Mammary epithelial cell (primary cell): ENCODE measurements at places on chromosomes 4 and X. TPM values are rescaled to one million over a fixed set of nuclear protein-coding genes. Genes with fewer than 3 reads are reported as not detected.

DNA sequence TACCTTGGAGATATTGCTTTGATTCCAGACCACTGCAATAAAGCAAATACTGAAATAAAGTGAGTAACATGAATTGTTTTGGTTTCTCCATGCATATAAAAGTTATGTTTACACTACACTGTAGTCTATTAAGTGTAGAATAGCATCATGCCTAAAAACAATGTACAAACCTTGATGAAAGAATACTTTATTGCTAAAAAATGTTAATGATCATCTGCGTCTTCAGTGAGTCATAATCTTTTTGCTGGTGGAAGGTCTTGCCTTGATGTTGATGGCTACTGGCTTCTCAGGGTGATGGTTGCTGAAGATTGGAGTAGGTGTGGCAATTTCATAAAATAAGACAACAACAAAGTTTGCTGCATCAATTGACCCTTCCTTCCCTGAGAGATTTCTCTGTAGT lies 145.1 kb downstream of the SHROOM4 start:
- DNase-seq = no peak

DNA sequence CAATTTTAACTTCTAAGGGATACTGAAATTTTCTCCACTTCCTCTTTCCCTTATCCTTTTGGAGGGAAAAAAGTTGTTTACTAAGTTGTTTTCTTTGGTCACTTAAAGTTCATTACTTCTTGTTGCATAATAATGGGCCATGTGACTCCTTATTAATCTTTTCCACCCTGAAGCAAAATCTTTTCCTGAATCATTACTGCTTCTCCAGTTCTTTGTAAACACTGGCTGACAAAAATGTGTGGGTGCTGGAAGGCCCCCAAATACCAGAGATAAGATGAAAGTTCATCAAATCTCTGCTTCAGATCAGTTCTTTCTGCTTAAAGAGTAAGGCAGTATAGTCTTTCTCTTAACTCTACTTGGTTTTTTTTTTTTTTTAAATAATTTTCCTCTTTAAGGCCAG lies 108.9 kb upstream of the NHS start:
- no peak for DNase-seq

DNA sequence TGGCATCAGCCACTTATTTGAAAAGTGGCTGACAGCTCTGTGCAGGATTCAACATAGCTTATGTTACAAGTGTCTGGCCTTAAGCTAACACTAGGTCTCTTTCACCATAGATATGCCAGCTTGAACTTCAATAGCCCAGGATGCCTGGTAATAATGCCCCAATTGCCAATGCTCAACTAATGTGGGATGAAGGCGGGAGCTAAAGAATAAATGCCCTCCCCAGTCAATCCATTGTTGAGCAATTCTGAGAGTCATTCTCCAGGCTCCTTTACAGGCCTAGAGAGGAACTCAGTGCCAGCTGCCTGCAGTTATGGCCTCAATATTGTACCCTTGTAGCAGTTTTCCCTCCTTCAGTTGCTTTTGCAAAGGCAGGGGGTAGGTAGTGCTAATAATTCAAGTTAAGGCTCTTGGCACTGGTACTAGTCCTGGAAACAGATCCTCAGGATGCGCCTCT lies 460.2 kb downstream of the GABRG1 start:
- no peak for DNase-seq

DNA sequence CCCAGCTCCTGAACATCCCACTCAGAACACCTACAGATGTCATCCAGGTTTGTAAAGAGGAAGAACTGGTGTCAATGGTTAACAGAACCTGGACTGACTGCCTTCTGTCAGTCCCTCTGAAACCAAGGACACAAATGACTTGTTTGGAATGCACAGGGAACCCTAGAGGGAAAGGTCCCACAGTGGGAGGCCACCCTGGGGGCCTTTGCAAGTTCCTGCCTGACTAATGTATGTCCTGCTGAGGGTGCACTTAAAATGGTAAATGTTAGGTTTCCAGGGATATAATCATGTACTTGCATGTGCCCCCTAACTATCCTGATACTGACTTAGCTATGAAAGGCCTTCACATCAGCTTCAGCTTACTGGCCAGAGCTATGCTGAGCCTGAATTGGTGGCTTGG lies 15.0 kb upstream of the XAGE2 start:
- no peak for DNase-seq

DNA sequence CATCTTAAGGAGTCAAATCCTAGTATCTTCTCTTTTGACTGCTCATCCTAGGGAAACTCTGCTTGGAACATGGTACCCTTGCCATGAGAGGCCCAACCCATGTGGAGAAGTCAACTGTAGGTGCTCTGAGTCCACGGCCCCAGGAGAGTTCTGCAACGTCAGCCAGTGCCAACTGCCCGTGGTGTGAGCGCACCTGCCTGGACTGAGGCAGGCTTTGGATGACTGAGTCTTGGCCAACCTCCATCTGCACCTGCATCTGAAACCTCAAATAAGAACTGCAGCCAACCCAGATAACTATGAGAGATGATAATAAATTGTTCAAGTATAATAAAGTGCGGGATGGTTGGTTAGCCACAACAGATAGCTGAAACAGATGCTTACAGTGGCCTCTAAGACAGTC lies 772.0 kb downstream of the TRIML1 start:
- DNase-seq = no peak

- peak; percentile 48 for DNase-seq
Observed at GRCh38 chr4:168877511-168878491, 132.3 kb downstream of the CBR4 start.

DNA sequence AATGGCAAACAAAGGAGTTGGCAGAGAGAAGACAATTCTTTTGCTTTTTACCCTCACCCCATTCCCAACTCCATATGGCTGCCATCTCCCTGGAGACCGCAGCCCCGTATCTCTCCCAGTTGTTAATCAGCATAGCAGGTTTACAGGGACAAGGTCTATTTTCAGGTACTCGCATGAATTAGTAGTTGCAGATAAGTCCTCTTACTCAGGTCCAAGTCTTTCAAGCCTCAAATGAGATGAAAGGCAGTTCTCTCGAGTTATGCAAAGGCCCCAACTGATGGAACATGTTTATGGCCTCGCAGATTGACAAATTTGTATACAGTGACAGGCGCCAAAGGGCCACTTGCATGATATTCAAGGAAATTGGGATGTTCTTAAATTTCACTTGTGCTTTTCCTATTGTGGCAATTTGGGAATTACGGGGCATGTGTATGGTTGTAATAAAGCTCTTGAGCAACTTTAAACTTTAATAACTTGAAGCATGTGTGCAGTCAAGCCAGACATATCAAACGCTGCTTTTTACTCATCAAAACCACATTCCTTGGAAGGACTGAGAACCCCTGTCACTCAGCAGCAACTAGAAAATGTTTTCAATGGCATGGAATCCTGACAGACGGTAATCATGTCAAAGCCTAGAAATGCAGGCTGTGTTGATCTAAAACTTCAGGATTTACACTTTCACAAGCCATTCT lies 45.1 kb downstream of the KDR start:
- DNase-seq = no peak

DNA sequence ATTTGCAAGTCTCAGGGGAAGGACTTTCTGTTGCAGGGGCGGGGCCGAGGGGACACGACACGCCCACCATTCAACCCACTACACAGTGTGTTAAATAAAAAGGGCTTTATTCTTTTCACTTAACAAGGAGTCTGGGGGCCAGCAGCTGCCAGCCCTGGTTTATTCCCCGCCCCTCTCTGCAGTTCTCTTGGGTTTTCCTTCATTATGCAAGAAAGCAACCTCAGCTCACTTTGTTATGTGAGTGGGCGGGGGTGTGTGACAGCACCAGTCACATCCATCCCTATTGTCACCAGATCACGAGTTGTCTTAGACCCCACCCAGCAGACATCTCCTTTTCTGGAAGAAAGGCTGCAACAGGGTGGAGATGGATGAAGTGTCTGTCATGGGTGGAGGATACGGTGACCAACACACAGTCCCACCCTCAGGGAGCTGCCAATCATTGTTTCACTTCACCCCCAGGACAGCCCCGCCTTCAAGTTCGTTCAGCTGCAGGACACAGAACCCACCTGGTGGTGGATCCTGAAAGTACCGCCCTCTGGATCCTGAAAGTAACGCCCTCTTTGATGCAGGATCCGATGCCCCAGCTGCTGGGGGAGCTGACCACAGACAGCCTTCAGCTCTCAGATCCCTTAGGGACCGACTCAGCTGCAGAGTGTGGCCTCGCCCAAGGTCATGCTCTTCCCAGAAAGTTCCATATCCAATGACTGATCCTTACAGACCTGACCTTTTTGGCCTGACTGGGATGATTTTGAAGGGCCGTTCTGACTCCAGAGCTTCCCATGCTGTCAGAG lies 79.6 kb downstream of the SMIM20 start:
- DNase-seq = no peak

DNA sequence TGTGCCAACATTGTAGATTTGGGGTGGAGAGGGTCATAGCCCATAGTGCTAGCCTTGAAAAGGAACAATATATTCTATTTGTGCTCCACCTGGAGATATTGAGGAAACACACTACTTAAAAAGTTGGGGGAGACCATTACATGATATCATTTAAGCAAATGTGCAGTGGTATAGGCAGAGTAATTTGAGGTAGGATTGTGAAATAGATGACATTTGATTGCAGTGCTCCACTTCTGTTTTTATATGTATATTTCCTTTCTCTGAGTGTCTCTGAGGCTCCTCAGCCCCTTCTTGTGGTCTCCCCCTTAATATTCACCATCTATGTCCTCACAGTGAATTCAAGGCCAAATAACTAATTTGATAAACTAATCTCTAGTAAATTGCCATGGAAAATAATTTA lies 85.6 kb upstream of the NMU start:
- DNase-seq = no peak

DNA sequence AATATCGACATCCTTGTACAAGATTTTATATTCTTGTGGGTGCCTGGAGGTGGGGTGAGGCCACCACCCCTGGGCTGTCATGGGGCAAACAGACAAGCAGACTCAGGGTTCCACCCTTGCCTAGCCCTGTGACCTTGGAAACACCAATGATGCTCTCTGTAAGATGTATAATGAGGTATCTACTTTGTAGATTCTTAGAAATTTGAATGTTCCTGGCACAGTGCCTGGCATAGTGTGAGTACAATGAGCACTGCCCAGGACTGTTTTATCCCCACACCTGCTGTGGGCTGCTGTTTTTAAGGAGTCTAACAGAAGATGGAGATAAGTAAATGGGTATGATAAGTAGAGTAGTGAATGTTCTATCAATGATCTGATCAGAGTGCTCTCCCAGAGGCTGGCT lies 3.1 kb downstream of the ZNF518B start:
- no peak for DNase-seq

- no peak for DNase-seq
Observed at GRCh38 chr4:83266689-83267088, 17.9 kb downstream of the COQ2 start.

- DNase-seq = peak; percentile 96
Observed at GRCh38 chrX:53683556-53684414, 2.7 kb downstream of the HUWE1 start.

Gene SLAIN2
- total RNA-seq = 93.2 and 95.9 TPM in 2 replicates

Gene PALLD
- total RNA-seq = 251 and 296 TPM in 2 replicates

Gene STEEP1
- 20.9 and 24.6 TPM in 2 replicates for total RNA-seq

Gene FAM114A1
- total RNA-seq = 107 TPM

Gene NAA11
- not detected for total RNA-seq

Gene SEPSECS
- 8.8 and 11.7 TPM in 2 replicates for total RNA-seq

Gene ZBTB33
- total RNA-seq = 9.8 and 12.0 TPM in 2 replicates
